ENCODE measurements at places on chromosomes 1 and 21.

GRCh38 chr1:179231923-179232322, 2.4 kb upstream of the ABL2 start:
- DNase-seq = no peak
- H3K27me3 ChIP-seq = no peaks in the 10 kb centered on the region
- H3K4me1 ChIP-seq = peaks cover 33% of the 10 kb centered on the region
- H3K36me3 ChIP-seq = no peaks in the 10 kb centered on the region
- H3K4me3 ChIP-seq = no peak overlapping the region
- no peak overlapping the region for H3K27ac ChIP-seq

DNA sequence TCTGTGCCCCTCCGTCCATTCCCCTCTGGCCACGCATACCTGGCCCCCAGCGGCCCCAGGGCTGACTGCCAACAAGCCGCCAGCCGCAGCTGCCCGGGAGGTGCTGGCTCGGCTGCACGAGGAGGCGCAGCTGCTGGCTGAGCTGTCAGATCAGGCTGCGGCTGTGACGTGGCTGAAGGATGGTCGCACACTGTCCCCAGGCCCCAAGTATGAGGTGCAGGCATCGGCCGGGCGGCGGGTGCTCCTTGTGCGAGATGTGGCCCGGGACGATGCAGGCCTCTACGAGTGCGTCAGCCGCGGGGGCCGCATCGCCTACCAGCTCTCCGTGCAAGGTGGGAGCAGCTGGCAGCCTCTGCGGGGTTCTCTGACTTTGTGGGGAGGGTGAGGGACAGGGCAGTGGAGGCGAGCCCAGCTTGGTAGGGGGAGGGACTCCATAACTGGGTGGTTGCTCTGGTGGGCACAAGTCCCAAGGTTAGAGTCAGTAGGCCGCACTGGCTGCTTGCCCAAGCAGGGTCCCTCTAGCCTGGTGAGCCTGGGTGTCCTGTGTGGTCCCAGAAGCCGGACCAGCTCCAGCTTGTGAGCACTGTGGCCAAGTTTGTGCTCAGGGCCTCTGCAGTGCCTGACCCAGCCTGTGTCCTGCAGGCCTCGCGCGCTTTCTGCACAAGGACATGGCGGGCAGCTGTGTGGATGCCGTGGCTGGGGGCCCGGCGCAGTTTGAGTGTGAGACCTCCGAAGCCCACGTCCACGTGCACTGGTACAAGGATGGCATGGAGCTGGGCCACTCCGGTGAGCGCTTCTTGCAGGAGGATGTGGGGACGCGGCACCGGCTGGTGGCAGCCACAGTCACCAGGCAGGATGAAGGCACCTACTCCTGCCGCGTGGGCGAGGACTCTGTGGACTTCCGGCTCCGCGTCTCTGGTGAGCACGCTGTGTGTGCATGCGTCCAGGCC, 8.8 kb downstream of the OBSCN start:
- H3K4me1 ChIP-seq = peaks cover 4% of the 10 kb centered on the region
- H3K4me3 ChIP-seq = no peak overlapping the region
- DNase-seq = peak; percentile 82
- H3K36me3 ChIP-seq = no peaks in the 10 kb centered on the region
- H3K27me3 ChIP-seq = no peaks in the 10 kb centered on the region

DNA sequence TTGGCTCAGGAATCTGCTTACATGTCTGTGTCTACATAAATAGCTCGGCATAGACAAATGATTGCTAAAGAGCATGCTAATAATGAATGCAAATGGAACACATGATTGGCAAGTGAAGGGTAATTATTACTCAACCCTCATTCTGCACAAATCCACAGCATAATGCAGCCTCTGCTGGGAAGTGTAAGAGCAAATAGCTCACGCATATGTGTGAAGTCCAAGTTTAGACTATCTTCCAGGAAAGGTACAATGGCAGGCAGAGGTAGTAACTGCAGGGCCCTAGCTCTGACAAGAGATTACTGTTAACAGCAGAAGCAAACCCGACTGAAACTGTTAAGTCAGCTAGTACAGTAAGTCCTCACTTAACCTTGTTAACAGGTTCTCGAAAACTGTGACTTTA, 7.0 kb upstream of the IL6R start:
- H3K27me3 ChIP-seq = peaks cover 12% of the 10 kb centered on the region
- H3K4me3 ChIP-seq = no peak overlapping the region
- no peak overlapping the region for H3K27ac ChIP-seq
- no peaks in the 10 kb centered on the region for H3K4me1 ChIP-seq
- no peak for DNase-seq
- H3K36me3 ChIP-seq = no peaks in the 10 kb centered on the region

GRCh38 chr21:42392731-42393442, 3.0 kb downstream of the TMPRSS3 start:
- no peaks in the 10 kb centered on the region for H3K36me3 ChIP-seq
- peaks cover 31% of the 10 kb centered on the region for H3K27me3 ChIP-seq
- H3K4me3 ChIP-seq = peak overlapping the region; percentile 5

DNA sequence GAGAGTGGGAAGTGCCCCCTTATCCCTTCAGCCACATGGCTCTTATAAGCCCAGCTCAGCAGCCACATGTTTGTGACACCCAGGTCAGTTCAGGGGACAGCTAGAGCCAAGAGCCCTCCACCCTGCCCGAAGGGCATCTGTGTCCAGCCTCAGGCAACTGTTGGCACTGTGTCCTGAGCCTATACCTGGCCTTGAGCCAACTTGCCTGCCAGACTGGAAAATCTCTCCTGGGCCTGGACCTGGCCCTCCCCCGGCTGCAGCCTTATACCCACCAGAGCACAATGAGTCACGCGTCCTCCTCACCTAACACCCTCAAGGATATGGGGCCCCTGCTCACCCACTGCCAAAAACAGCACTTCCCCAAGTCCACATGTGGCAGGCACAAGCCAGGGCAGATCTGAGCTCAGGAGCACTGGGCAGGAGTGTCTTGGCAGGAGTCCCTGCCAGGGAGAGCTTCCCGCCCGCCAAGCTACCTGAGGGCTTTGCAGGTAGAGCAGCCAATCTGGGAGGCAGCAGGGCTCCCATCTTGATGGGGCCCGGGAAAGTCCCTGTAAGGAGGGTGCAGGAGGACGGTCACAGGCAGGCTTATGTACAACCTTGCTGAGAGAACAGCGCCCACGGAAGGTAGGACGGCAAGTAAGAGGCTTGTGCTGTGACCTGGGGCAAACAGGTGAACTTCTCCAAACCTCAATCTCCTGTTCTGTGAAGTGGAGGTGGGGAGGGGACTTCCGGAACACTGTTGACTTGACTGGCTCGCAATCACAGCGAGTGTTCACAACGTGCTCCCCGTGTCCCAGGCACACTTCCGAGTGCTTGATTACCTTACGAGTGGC, 19.8 kb upstream of the HSPG2 start:
- no peak overlapping the region for H3K4me3 ChIP-seq
- H3K4me1 ChIP-seq = peaks cover 8% of the 10 kb centered on the region
- H3K27ac ChIP-seq = no peak overlapping the region
- no peak for DNase-seq
- no peaks in the 10 kb centered on the region for H3K27me3 ChIP-seq

DNA sequence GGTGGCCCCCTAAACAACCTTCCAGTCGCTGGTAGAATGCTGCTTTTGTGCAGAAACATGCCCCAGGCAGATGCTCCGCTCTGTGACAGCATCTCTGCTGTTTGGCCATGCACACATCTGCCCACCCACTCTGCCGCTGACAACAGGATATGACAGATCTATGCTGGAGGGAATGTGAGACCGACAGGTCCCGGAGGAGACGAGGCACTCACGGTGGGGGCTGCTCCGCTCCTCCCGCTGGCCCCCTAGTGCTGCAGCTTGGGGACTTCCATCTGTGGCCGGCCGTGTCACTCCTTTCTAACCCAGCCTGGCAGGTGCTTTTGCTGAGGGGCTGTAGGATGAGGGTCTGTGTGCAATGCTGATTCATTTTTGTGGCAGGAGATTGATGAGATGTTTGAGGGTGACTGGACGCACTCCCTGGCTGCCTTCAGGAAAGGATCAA, 49.1 kb upstream of the DMRTB1 start:
- peak; percentile 82 for DNase-seq
- H3K27me3 ChIP-seq = peaks cover 29% of the 10 kb centered on the region
- no peak overlapping the region for H3K27ac ChIP-seq
- H3K36me3 ChIP-seq = no peaks in the 10 kb centered on the region
- H3K4me3 ChIP-seq = no peak overlapping the region

DNA sequence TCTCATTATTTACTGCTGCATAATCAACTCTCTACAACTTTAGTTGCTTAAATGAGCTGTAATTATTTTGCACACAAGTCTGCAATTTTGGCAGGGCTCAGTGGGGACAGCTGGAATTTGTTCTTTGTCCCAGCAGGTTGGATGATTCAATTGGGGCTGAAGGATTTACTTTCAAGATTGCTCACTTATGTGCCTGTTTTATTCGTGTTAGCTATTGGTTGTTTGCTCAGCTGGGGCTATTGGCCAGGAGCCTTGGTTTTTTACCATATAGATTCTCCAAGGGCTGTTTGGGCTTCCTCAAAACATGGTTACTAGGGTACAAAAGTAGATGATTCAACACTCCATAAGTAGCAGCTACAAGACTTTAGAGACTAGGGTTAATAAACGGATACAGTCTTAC, 13.4 kb downstream of the OR10R2 start:
- H3K27me3 ChIP-seq = no peaks in the 10 kb centered on the region
- no peak overlapping the region for H3K4me3 ChIP-seq
- no peaks in the 10 kb centered on the region for H3K4me1 ChIP-seq
- no peak for DNase-seq
- H3K36me3 ChIP-seq = no peaks in the 10 kb centered on the region

GRCh38 chr1:64184003-64184440, 19.4 kb upstream of the UBE2U start:
- H3K4me3 ChIP-seq = no peak overlapping the region
- H3K4me1 ChIP-seq = no peaks in the 10 kb centered on the region
- H3K36me3 ChIP-seq = peaks cover 3% of the 10 kb centered on the region
- no peak for DNase-seq
- H3K27me3 ChIP-seq = no peaks in the 10 kb centered on the region

- H3K36me3 ChIP-seq = no peaks in the 10 kb centered on the region
- H3K4me1 ChIP-seq = no peaks in the 10 kb centered on the region
- no peaks in the 10 kb centered on the region for H3K27me3 ChIP-seq
- no peak for DNase-seq
- H3K27ac ChIP-seq = no peak overlapping the region
These were observed 12.3 kb downstream of the ATG4C start for GRCh38 chr1:62796221-62796620.

GRCh38 chr1:110634086-110634454, 27.9 kb upstream of the KCNA2 start:
- H3K27me3 ChIP-seq = no peaks in the 10 kb centered on the region
- no peak overlapping the region for H3K27ac ChIP-seq
- no peaks in the 10 kb centered on the region for H3K36me3 ChIP-seq
- no peak overlapping the region for H3K4me3 ChIP-seq
- H3K4me1 ChIP-seq = no peaks in the 10 kb centered on the region

DNA sequence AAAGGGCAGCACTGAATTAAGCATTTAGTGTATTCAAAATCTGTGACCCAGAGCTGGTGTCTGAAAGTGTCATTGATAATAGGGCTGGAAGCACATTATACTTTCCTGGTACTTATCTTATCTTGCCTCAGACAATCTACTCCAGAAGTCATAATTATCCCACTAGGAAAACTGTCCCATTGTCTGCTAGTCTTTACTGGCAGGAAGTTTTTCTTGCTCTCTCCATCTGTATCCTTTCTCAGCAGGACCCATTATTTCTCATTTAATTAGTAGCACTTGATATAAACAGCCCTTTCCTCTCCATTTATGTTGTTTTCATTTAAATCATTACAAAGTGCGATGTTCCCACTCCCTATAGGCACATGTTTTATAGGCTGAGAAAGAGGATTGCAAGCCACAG, 36.5 kb upstream of the BARHL2 start:
- H3K4me3 ChIP-seq = no peak overlapping the region
- DNase-seq = no peak
- H3K27ac ChIP-seq = no peak overlapping the region
- H3K36me3 ChIP-seq = no peaks in the 10 kb centered on the region
- no peaks in the 10 kb centered on the region for H3K4me1 ChIP-seq

GRCh38 chr1:153614906-153615305, 1.2 kb downstream of the S100A14 start:
- H3K36me3 ChIP-seq = peaks cover 6% of the 10 kb centered on the region
- peaks cover 51% of the 10 kb centered on the region for H3K4me1 ChIP-seq
- H3K27ac ChIP-seq = no peak overlapping the region
- H3K4me3 ChIP-seq = no peak overlapping the region

DNA sequence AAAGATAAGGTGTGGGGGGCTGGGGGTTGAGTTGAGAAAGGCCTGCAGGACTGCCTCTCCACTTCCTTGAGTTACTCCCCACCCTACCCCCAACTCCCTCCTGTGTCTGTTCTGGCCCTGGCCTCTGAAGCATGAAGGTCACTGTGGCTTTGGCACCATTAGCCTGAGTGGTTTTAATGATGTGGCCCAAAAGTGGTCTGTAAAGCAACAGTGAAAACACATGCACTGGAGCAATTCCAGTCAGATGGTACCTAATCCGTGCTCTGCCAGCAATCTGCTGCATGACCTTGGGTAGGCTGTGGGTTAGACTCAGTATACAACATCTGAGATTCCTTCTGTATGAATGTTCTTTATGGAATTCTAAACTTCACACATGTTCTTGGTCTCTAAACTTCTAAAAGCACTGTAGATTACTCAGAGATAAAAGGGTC, 86.5 kb upstream of the ATP1A1 start:
- no peak overlapping the region for H3K27ac ChIP-seq
- H3K27me3 ChIP-seq = peaks cover 39% of the 10 kb centered on the region
- no peaks in the 10 kb centered on the region for H3K4me1 ChIP-seq
- H3K36me3 ChIP-seq = no peaks in the 10 kb centered on the region
- no peak for DNase-seq

- DNase-seq = no peak
- peaks cover 7% of the 10 kb centered on the region for H3K4me1 ChIP-seq
- no peaks in the 10 kb centered on the region for H3K27me3 ChIP-seq
- H3K27ac ChIP-seq = no peak overlapping the region
- no peak overlapping the region for H3K4me3 ChIP-seq
- H3K36me3 ChIP-seq = peaks cover 22% of the 10 kb centered on the region
These were observed 21.0 kb upstream of the CPLANE2 start for GRCh38 chr1:16257968-16258367.

GRCh38 chr1:27598295-27598687, 5.7 kb downstream of the AHDC1 start:
- no peak for DNase-seq
- no peak overlapping the region for H3K27ac ChIP-seq
- H3K36me3 ChIP-seq = no peaks in the 10 kb centered on the region

DNA sequence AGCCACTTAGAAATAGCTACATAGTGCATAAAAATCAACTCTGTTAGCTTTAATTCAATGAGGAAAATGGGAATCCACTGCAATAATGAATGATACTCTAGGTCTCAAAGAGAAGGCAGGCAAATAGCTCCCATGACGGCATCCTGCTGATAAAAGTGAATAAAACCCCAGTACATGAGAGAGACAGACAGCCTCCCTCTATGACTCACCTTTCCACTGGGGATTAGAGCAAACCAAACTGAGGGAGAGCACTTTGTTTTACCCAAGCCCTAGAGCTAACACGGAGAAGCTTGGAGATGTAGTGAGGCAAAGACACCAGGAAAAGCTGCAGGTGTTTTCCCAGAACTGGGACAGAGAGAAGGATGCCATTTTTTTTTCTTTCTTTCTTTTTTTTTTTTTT, 621.9 kb downstream of the LRRIQ3 start:
- peaks cover 8% of the 10 kb centered on the region for H3K27me3 ChIP-seq
- DNase-seq = no peak
- no peak overlapping the region for H3K4me3 ChIP-seq

DNA sequence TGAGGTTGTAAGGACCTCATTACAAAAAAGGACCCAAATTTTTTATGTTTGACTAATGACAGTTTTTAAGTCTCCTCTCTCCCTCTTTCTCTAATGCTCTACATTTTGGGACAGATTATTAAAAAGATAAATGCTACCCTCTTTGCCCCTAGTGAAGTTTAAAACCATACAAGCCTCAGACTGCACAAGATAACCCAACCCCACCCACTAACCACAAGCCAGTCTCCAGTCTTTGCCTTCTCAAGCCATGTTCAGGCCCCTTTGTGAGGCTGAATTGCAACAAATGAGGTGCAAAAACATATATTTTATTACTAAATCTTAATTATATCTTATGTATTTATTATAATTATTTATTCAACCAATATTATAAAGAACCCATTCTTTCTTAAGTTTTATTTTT, 597.2 kb upstream of the BRINP3 start:
- DNase-seq = no peak
- H3K27me3 ChIP-seq = no peaks in the 10 kb centered on the region

Measured in osteocyte (in vitro differentiated cells).